Left ventricle myocardium inferior (tissue), 1 donor: ENCODE measurements at places on chromosomes 6 and 20.
A peak's percentile ranks its signal among the peaks of the same experiment; 100 is the strongest.

GRCh38 chr20:3760655-3761348, 6.8 kb downstream of the ADISSP start:
- DNase-seq, result no peak

DNA sequence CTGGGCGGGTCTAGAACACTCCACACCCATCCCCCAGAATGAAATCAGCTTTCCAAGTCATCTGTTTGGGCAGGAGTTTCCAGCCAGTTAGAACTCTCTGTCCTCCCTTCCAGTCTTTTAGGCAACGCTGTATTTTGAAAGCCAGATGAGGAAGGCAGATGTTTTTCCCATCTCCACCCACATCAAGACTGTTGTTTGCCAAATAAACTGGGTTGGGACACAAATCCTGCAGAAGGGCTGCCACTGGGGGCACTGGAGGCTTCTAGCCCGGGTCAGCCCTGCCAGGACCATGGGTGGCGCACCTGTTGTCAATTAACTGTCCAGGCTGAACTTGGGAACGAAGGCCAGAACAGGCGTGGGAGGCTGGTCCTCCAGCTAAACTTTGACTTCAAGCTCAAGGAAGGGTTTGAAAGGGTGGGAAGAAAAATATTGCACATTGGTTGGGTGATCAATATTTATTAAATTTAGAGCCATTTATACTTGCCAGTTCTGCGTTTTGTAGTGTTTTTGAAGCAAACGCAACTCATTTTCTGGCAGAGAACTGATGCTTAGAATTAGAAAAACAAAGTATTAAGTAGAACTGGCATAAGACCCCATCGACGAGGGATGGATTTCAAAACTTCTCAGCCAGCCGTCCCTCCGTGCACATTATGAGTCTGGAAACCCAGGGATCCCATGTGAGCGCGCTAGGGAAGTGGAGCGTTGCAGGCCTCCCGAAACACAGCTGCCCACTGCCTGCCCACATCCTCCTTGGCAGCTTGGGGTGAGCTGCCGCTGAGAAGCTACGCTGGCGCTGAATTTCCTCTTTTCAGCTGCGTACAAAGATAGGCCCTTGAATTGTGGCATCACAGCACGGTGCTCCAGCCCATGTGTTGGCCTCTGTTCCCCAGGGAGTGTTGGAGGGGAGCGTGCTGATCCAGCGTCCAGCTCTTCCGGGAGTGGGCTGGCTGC, 297.4 kb downstream of the QKI start:
- DNase-seq, result peak; percentile 89

DNA sequence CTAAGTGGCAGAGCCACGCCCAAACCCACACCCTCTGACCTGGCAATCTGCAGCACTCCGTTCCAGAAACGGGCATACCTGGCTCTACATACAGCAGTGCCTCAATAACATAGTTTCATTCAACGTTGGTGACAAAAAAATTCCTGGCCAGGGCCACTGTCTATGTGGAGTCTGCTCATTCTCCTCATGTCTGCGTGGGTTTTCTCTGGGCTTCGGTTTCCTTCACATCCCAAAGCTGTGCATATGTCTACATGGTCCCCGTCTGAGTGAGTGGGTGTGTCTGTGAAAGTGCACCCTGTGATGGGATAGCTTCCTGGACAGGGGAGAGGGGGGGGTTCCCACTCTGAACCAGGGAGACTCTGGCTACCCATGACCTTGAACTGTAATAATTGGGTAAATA, 2.1 kb downstream of the KIAA0319 start:
- DNase-seq, result no peak

DNA sequence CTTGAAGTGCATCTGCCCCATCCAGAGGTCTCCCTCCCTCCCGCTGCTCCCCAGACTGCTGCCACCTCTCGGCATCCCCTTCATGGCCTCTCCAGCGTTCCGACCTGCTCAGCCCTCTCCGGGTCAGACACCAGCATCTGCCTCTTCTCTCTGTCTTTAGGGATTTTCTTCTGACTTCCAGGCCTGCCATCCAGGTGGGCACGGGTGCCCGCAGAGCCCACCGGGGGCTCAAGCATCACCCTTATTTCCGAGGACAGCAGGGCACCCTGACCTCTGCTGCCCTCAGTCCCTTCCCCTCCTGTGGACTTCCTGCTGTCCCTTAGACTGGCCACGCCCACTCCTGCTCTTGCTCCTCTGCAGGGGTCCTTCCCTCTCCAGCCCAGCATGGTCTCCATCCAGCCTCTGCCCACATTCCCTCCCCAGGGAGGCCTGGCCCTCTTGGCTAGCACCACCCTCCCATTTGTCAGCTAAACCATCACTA, 3.3 kb downstream of the NPEPL1 start:
- peak; percentile 11 for DNase-seq

GRCh38 chr6:25122001-25122400, 157.2 kb upstream of the CARMIL1 start:
- DNase-seq, result peak; percentile 33

DNA sequence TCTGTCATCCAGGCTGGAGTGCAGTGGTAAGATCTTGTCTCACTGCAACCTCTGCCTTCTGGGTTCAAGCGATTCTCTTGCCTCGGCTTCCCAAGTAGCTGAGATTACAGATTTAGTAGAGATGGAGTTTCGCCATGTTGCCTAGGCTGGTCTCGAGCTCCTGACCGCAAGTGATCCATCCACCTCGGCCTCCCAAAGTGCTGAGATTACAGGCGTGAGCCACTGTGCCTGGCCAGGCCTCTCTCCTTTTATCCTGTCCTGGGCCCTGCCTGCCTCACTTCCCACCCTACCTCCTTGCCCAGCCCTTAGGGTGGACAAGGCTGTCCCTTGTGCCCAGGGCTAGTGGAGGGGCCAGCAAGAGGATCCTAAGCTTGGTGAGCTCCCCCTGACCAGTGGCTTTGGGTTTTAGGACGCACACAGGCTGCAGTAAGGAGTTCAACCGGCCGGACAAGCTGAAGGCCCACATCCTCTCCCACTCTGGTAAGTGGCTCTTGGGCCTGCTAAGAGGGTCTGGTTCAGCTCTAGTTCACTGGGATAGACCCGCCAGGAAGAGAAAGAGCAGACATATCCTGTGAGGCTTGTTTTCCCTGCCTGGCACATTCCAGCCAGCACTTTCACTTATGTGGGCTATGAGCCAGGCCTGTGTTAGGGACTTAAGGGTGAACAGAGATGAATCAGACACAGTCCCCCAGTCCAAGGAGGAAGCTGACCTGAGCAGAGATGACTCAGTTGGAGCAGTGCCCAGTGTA, 21.9 kb upstream of the CHMP4B start:
- DNase-seq, result no peak

DNA sequence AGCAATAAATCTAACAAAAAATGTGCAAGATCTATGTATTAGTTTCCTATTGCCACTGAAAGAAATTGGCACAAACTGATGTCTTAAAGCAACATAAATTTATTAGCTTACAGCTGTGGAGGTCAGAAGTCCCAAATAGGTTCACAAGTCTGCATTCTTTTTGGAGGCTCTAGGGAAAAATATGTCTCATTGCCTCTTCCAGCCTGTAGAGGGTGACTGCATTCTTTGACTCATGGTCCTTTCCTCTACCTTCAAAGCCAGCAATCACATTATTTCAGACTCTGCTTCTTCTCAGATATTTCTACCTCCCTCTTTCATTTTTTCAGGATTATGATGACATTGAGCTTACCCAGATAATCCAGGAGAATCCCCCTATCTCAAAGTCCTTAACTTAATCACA, 1531.1 kb downstream of the KHDRBS2 start:
- DNase-seq, result no peak

DNA sequence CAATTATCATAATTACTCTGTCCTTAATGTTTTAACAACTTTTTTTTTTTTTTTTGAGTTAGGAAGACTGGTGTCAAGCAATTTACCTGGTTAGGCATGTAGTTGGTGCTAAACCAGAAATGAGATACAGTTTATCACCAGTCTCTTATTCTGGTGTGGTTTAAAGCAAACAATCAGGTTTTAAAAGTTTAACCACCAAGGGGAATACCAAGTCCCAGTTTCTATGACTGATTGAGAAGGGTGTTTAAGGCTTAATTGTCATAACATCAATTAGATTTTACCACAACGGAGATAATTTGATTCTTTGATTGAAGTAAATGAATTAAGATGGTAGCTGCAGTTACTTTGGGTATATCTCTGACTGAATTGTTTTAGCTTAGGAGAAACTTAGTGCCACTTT, 197.8 kb downstream of the TFAP2B start:
- DNase-seq, result no peak

GRCh38 chr6:38161754-38162492, 342.4 kb downstream of the ZFAND3 start:
- DNase-seq, result no peak

DNA sequence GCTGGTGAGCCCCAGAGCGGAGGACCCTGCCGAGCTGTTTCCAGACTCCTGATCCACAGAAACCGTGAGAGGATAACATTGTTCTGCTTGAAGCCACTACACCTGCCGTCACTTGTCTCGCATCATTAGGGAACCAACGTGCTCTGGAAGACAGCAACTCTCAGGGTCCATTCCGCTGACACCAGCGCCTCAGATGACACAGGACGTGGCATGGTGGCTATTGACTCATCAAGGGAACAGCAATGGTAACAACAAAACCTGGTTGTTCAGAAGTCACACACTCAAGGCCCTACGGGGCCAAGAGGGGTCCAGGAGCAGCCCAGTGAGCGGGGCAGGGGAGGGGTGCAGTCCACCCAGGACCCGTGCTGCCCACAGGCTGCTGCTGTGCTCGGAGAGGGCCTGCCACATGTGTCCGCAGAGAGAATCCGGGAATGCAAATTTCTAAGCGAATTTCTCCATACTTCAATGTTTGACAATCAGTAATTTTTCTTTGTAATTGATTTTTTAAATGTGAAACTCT, 110.4 kb downstream of the TTLL2 start:
- no peak for DNase-seq

GRCh38 chr6:78947962-78948361, 80.6 kb downstream of the IRAK1BP1 start:
- DNase-seq, result no peak

DNA sequence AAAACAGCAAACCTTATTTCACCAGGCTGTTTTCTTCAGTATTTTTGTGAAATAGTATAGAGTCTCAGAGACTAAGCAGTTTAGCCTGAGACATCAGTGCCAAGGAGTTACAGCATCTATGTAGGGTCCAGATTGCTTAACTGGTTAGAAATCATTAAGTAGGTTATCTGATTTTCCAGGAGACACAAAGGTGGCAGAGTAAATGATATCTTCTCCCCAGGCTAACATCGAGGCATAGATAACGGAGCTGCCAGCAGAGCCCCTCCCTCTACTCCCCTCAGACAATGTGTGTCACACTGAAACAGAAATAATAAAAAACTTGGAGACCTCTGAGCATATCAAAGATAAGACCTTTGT, 473.0 kb upstream of the CITED2 start:
- no peak for DNase-seq

GRCh38 chr6:27517928-27518787, 45.3 kb upstream of the ZNF184 start:
- no peak for DNase-seq

DNA sequence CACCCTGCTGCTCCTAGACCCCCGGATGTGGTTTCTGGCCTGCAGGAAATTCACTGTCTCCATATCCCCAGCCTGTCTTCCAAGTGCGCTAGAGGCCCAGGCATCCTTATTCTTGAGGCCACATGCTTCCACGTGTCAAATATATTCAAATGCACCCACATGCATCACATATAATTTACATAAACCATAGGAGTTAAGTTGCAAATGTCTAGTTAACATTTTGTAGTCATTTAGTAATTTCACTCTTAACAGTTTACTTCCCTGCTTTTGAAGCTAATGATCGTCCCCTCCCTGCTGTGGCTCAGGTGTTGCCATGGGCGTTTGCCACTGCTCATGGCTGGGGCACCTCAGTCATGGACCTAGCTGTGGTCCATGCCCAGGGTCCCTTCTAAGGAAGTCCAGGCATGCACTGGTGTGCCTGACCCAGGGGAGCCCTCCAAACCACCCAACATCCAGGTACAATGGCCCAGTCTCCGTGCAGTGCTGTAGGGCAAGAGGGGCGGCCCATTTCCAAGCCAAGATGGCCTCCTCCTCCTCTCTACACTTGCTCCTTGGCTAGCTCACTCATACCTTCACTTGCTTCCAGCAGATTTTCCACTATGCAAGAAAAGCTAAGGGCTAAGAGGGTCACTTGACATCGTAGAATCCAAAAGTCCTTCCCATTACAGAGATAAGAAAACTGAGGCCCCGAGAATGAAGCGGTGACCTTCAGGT, 42.4 kb downstream of the FGD2 start:
- no peak for DNase-seq

- no peak for DNase-seq
Observed at GRCh38 chr6:33752646-33753015, 5.9 kb upstream of the IP6K3 start.

DNA sequence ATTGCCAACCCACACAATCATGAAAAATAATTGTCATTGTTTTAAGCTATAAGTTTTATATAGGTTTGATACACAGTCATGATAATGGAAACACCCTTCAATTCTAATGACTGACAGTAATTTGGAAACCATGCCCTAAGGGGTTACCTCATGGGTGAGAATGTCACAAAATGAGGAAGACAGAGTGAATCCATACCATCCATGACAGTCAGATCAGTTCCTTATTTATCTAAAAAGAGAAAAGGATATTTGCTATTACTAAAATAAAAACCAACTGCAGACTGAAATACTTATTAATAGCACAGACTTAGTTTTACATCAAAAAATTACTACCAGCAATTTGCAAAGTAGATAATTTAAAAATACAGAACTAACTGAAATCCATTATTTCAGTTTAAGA, 437.8 kb downstream of the UTRN start:
- DNase-seq, result no peak

DNA sequence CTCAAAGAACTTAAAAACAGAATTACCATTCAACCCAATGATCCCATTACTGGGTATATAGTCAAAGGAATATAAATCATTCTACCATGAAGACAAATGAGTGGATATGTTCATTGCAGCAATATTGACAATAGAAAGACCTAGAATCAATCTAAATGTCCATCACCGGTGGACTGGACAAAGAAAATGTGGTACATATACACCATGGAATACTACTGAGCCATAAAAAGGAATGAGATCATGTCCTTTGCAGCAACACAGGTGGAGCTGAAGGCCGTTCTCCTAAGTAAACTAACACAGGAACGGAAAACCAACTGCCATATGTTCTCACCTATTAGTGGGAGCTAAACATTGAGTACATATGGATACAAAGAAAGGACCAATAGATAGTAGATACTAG, 576.7 kb upstream of the CITED2 start:
- DNase-seq, result no peak

DNA sequence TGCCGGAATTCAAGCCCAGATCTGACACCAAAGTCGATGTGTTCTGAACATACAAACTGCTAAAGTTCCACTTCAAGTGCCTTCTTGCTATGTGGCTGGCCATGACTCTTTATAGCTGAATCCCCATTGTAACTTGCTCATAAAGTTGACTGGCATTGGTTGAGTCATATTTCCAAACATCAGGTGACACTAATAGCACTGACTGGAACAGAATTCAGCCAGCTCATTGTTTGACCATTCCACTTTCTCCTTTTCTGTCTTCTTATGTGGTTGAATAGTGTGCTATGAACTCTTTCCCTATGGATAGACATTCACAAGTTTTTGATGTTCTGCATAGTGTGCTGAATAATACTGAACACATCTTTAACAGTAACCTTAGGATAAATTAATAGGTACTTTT, 266.2 kb upstream of the ZFP64 start:
- no peak for DNase-seq
